ENCODE measurements at places on chromosomes 12 and 14.

- no peak for DNase-seq
These were observed 12.4 kb upstream of the HHIPL1 start for GRCh38 chr14:99632410-99633035.

DNA sequence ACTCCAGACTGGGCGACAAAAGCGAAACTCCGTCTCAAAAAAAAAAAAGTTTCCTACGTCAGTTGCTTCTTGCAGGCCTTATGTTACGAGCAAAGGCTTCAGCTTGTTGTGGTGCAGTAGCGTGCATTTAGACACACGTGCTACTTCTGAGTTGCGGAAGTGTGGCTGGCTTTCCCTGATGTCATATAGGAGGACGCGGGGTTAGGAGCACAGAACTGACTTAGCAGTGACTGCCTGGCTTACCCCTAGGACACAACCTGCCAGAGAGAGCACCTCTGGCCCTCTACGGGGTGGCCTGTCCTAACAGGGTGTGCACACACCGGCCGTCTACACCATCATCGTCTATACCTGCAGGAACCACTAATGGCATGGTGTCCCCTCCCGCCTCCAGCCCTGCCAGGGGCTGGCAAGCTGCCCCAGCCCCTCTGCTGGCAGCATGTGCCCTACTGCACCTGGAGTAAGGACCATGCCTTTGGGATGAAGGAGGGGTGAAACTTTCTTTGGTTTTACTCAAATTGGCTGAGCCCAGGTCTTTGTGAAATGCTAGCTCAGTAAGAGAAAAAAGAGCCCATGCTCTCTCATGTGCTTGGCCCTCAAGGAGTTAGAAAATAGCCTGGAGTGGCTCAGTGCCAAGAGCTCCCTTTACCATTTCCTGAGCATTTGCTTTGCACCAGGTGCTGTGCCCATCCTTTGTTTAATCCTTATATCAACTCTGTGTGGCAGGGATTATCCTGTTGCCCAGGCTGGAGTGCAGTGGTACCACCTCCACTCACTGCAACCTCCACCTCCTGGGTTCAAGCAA is 1.7 kb upstream of the GPR68 start:
- no peak for DNase-seq

DNA sequence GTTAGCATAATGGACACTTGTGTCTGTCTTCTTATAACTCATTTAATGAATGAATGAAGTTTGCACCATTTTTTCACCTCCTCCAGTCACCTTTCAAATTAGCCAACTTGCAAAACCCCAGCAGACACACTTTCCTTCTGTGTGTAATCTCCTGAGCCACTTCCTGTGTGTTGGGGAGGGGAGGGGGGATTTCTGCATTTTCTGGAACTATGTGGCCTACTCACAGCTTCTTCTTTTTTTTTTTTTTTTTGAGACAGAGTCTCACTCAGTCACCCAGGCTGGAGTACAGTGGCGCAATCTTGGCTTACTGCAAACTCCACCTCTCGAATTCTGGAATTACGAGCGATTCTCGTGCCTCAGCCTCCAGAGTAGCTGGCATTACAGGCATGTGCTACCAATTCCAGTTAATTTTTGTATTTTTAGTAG is 4.1 kb upstream of the SERPINA1 start:
- peak; percentile 37 for DNase-seq

GRCh38 chr12:26077915-26078702 is 46.7 kb downstream of the BHLHE41 start:
- no peak for DNase-seq

- no peak for DNase-seq
These were observed 178.2 kb downstream of the AKAP6 start for GRCh38 chr14:32507029-32507984.

DNA sequence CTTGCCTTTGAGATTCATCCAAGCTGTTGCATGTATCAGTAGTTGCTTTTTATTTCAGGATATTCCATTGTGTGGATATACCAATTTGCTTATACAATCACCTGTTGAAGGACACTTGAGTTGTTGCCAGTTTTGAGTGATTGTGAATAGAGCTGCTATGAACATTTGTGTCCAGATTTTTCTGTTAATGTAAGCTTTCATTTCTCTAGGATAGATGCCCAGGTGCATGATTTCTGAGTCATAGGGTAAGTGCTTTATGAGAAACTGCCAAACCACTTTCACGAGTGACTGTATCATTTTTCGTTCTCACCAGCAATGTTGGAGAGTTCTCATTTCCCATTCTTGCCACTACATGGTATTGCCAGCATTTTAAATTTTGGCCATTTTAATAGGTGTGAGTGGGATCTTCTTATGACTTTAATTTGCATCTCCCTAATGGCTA is 434.6 kb upstream of the RGS6 start:
- peak; percentile 38 for DNase-seq

- DNase-seq: peak; percentile 12
These were observed 59.7 kb downstream of the SCFD1 start for GRCh38 chr14:30681752-30682355.

GRCh38 chr12:1262011-1262410 is 271.0 kb downstream of the ERC1 start:
- DNase-seq: no peak

DNA sequence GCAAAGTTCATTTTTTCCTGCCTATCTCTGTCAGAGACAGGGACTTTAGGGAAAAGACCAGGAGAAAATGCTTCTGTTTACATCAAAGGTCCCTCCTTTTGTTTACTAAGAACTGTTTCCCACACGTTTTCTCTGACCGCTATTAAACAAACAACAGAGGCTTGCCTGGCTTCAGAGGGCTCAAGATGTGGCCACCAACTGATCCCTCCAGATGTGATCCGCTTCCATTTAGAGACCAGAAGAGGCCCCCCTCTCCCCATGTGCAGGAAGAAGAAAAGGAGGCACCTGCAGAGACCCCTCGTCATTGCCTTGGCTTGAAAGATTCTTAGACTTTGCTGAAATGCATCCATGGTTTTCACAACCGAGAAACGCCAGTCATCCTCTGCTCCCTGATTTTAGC is 217.9 kb upstream of the PWP1 start:
- DNase-seq: no peak

DNA sequence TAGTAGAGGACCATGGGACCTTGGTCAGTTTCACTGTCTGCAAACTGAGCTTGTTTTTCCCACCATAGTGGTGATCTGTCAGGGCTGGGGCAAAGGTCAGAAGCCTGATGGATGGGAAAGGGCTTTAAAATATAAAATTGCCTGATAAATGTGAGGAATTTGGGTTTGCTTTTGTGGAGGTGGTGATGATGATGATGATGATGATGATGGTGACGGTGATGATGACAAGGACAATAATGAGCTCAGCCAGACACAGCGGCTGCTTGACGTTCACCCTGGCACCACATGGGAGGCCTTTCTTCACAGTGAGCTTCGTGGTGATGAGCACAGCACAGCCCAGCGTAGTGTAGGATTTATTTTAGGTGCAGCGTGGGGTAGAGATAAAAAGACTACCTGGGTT is 243.7 kb downstream of the SLC41A2 start:
- DNase-seq: no peak

DNA sequence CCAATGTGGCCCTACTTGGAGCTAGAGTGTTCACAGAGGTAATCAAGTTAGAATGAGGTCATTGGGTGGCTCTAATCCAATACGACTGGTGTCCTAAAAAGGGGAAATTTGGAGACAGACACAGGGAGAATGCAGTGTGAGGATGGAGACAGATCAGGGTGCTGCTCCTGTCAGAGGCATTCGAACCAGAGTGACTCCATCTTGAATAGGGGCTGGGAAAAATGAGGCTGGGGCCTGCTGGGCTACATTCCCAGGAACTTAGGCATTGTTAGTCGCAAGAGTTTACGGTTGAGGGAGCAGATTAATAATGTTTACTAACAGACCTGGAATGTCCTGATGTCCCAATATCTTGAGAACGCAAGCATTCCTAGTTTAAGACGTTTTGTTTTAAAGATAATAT is 20.2 kb downstream of the TNFAIP2 start:
- no peak for DNase-seq

DNA sequence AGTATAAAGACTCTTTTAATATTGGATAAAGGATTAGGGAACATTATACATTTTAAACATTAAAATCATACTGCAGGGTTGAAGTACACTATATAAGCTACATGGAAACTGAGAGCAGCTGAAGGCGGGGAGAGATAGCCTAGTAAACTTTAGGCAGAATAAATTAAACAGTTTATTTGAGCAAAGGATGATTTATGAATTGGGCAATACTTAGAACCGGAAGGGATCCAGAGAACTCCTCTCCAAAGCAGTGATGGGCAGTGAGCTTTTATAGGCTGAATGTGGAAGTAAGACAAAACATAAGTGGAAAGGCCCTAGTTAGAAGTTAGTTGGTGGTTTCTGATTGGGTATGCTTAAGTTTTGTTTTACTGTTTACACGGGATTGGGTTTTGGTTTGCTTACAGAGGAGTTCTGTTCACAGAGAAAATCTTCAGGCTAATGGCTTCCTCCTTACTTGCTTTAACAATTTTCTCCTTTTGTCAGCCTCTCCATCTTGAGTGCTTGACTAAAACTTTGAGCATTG is 18.9 kb downstream of the LEMD3 start:
- no peak for DNase-seq

DNA sequence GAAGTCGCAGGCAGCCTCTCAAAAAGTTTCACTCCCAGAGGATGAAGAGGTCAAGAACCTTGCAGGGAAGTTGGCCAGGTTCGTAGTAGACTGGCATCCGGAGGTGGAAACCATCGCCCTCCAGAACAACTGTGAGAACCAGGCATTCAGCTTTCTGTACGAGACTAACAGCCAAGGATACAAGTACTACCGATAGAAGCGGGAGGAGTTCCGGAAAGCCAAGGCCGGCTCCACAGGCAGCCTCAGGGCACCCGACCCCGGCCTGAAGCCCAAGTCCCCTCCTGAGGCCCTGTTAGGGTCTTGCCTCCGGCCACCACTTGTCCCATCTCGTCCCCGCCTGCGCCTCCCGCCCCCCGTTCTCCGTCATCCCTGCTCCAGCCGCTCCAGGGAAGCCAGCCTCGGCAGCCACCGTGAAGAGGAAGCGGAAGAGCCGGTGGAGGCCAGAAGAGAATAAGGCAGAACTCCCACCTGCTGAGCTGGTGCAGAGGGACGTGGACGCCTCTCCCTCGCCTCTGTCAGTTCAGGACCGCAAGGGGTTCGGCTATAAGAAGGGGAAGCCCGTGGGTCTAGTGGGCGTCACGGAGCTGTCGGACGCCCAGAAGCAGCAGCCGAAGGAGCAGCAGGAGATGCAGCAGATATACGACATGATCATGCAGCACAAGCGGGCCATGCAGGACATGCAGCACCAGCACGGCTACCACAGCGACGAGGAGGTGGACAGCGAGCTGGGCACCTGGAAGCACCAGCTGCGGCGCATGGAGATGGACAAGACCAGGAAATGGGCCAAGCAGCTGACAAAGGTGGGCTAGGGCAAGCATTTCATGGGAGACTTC is 366.8 kb upstream of the ATXN7L3B start:
- DNase-seq: no peak

- no peak for DNase-seq
These were observed 1.4 kb upstream of the KERA start for GRCh38 chr12:91059211-91059610.

DNA sequence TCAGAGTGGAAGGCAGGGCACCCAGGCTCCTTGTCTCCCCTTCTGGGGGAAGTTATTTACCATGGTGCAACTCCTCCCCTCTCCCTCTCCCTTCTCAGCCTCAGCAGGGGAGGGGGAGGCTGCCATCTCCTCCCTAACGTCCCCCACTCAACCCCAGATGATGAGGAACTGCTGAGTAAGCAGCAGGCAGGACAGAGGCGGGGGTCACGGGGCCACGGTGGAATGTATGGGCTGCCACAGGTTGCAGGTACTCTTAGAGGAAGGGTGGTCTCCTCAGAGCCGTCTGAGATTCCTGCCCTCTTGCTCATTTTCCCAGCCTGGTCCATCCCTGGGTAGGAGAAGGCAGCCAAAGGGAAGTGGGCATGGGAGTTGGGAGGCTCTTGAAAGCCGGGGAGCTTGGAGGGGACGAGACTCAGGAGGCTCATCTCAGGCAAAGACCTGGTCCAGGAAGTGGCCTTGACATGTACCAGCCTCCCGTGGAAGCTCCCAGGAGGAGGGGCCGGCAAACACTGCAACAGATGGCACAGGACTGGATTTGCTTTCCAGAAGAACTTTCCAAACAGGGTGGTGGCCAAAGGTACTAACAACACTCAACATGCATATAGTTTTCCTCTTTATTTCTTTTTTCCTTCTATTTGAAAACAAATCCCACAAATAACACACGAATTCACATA is 19.0 kb downstream of the RIN3 start:
- DNase-seq: no peak

Data from HTR-8/SVneo (cell line).